ENCODE measurements at places on chromosomes 3 and 15.

DNA sequence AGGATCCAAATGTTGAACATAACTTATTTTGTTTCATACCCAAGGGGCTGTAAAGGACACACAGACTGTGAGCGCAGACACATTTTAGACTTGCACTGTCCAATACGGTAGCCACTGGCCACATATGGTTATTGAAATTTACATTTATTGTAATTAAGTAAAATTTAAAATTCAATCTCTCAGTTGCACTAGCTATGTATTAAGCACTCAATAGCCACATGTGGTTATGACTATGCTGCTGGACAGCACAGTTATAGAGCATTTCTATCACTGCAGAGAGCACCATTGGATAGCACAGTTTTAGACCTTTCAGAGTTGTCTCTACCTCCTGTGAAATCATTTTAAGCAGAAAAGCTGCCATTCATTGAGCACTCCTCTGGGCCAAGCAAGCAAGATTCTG, 204.3 kb downstream of the ADAMTS9 start:
- no peak for DNase-seq

- peak; percentile 73 for DNase-seq
Observed at GRCh38 chr3:73365756-73366397, 258.9 kb downstream of the PDZRN3 start.

GRCh38 chr15:70453238-70453637, 310.1 kb downstream of the UACA start:
- no peak for DNase-seq

- DNase-seq = no peak
Observed at GRCh38 chr15:57221134-57221533, 155.2 kb upstream of the CGNL1 start.

GRCh38 chr3:94137377-94137776, 74.5 kb downstream of the NSUN3 start:
- DNase-seq = no peak

- no peak for DNase-seq
Observed at GRCh38 chr3:39542588-39542988, 75.1 kb downstream of the MOBP start.

DNA sequence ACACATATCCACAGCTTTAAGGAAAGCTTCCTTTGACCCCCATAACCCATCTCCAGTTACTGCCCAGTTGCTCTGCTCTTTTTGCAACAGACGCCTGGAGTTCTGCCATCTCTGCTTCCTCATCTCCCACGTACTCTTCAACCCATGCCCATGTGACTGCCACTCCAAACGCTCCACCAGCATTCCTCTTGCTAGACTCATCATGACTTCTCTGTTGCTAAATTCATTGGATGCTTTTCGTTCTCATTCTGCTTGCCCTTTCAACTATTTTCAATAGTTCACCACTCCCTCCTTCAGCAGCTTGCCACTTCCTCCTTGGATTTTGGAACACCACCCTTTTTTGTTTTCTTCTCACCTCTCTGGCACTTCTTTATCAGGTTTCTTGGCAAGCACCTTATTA, 2.7 kb upstream of the KNSTRN start:
- peak; percentile 16 for DNase-seq

- DNase-seq = no peak
Observed at GRCh38 chr3:140092848-140093536, 158.0 kb downstream of the CLSTN2 start.

GRCh38 chr3:181212271-181212670, 222.7 kb upstream of the DNAJC19 start:
- DNase-seq = no peak

DNA sequence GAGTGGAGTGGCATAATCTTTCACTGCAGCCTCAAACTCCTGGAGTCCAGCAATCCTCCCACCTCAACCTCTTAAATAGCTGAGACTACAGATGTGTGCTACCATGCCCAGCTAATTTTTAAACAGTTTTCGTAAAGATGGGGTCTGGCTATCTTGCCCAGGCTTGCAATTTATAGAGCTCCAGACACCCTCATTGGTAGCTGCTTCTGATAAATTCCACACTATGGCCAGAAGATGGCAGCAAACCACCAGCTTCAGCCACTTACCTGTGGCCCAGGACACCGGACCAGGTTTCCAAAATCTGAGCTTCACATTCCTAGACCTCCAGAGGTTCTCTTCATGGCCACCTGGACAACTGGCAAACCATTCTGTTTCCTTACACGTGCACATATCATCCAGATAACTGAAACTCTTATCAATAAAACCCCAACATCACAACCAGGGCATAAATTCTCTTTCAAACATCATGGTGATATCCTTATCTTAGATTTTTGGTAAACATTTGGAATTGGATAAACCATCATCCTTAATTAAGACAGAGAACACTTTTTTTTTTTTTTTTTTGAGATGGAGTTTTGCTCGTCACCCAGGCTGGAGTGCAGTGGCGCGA, 28.9 kb downstream of the FBXW12 start:
- peak; percentile 4 for DNase-seq

DNA sequence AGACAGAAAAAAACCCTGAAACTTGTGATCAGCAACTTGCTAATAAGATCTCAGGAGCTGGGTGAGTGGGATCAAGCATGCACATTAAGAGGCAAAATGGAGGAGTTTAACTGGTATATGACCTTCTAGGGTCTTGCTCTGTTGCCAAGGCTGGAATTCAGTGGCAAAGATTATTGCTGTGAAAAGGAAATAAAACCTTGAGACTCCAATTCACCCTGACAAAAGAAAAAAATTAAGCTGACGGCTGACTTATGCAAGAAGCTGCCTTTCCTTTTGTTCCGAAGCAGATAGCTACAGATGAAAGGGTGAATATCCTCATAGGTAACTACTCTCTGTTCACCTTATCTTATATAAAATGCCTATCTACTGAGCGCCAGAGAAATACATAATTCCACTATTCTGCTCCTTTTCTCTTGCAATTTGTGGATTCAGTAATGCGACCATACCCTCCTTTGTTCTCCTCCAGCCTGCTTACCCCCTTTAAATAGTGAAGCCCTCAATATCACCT, 68.9 kb downstream of the HERC1 start:
- no peak for DNase-seq

GRCh38 chr3:66450390-66451022, 50.3 kb downstream of the LRIG1 start:
- no peak for DNase-seq

DNA sequence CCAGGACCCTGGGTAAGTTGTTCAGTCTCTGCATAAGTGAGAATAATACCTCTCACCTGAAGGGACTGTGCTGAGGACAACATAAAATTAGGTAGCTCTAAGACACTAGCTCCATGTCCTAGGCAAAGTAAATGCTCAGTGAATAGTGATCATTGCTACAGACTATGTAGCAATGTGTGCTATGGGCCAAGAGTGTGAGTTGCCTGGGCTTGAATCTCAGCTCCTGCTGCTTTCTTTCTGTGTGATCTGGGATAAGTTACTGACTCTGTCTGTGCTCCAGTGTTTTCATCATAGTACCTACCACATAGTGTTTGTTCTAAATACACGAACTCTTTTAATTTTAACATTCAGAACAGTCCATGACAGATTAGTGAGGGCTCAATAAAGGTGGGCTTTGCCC, 81.1 kb upstream of the MFGE8 start:
- DNase-seq = no peak

DNA sequence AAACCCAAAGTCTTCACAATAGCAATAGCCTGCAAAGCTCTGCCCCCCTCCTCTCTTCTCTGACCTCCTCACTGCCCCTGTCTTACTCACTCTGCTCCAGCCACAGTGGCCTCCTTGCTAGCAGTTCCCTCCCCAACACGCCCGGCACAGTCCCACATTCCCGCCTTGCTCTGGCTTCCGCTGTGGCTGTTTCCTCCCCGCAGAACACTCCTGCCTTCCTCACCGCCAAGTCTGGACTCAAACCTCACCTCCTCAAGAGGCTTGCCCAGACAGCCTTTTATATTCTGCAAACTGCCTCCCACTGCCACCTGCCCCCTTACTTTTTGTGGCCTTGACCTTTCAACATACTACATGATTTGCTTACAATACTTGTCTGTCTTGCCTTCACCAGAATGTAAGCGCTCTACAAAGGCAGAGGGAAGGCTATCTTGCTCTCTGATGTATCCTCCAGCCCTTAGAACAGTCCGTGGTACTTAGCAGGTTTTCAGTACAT, 406 bp upstream of the MPI start:
- peak; percentile 61 for DNase-seq

DNA sequence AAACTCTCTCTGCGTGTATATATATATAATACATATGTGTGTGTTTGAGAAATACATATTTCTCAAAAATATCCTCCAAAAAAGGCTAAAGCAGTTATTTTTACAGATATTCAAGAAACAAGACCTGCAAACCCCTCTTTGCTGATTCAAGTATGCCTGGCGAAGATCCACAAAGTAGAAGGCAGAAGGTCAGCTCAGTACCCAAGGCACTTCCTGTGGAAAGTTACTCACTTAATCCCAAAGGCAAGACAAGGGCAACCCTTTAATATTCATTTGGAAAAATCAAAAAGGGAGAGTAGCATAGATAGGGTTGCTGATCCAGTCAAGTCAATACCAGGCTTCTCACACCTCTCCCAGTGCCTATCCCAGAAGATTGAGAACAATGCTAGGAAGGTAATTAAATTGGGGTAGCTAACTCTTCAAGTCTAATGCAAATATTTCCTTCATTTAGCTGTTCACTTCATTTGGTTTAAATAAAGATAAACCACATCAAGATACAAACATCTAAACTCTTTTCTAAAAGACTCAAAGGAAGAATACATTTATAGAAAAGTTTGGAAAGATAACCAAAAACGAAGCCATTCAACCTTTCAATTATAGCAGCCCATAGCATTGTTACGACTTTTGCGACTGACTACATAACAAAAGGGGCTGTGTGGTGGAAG, 7.2 kb downstream of the COX17 start:
- DNase-seq = no peak

DNA sequence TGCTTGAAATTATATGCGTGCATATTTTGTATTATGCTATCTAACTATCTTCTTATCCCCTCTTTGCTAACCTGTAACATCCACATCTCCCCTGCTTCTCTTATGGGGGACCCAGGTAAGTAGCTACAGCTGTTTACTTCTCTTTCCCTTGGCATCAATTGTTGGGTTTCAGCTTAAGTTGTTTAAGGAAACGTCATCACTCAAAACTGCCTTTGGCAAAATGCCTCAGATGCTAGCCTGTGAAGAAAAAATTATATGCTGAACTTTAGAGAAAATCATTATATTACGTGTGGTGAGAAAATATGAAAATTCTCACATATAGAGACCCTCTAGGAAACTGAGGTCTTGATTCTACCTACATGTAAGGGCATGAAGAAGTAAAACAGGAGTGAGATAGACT, 447.0 kb upstream of the NECTIN3 start:
- no peak for DNase-seq

DNA sequence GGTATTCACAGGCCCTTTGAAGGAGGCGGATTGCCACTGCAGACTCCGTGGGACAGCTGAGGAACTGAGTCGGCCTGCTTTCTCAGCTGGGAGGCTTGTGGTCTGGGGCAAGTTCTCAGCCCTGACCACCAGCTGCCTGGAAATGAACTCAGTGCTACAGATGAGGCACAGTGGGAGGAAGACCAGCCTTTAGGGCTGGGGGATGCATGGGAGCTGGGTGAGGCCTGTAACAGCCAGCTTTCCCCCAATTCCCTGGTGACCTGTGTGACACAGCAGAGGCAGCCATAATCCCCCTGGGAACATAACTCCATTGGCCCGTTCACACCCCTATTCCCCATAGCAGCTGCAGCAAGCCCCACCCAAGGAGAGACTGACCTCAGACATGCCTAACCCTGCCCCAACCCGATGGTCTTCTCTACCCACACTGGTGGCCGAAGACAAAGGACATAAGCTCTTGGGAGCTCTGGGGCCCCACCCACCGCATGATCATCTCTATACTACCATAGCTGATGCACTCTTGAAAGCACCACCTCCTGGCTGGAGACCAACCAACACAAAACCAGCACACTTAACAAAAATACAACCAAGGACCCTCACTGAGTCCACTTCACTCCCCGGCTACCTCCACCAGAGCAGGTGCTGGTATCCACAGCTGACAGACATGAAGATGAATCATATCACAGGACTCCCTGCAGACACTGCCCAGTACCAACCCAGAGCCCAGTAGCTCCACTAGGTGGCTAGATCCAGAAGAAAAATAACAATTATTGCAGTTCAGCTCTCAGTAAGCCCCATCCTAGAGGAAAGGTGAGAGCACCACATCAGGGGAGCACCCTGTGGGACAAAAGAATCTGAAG, 24.9 kb downstream of the ZMAT3 start:
- no peak for DNase-seq

DNA sequence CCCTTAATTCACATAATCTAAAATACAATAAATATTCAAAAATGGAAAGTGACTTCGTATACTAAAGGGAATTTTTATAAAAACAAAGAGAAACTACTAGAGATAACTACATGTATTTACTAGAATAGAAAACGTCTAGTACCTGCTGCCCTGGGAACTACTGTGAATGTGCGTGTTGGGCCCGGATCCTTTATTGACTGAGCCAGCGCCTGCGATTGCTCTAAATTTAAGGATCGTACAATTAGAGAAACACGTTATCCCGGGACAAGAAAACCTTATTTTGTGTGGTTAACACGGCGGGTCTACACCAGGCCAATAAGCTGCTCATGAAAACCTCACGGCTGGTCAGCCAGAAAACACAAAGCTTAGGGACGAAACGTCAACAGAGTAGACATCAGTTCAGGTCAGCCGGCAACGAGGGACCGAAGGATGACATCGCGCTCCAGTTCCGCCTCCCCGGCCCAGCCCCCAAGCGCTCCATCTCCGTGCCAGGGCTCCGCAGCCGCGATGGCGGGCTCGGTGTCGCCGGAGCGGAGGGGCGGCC, 555 bp downstream of the TM2D3 start:
- no peak for DNase-seq

DNA sequence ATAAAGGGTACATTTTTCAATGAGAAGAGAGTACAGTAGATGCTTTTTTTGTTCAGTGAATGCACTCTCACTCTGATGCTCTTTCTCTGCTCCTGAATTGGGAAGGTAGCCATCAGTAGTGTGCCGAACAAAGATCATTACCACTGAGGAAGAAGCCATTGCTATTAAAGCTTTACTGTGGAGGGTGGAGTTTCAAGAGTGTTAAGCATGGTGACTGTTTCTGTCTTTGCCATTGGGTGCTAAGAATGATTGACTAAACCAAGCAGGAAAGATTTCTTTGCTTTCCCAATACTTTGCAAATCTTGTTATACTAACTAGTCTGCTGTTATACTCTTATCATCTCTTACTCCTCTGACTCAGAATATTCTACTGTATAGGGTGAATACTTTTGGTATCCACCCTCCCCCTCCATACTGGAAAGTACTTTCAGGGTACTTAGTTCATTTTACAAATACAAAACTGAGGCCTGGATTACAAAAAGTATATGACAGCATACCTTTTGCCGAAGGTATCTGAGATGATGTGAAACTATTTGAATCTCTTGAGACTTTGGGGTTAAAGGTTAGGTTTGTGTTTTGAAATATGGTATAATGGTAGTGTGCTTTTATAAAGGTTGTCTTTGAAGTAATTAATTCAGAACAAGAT, 1.7 kb downstream of the RAB11A start:
- no peak for DNase-seq

DNA sequence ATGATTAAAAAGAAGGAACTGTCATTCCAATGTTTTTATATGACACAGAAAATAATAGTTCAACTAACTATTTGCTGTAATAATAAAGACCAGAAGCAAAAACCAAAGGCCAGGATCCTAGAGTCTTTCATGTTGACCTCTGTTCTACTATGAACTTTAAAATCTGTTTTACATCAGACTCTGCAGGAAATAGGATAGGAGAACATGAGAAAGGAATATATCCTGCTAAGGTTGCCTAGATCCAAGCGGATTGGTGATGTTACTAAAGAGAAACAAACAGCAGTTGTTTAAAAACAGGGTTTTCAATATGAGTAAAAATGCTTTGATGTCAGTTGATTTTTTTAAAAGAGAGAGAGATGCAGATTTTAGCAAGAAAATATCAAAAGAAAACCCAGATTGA, 549.6 kb downstream of the ZIC1 start:
- DNase-seq = no peak
